ENCODE measurements at places on chromosomes 6 and 20. TPM values are rescaled to one million over a fixed set of nuclear protein-coding genes. Genes with fewer than 3 reads are reported as not detected.

- DNase-seq = no peak
Measured at GRCh38 chr6:40042232-40042631, 108.0 kb upstream of the MOCS1 start.

Gene LINC00237
- not detected for total RNA-seq

Gene PLA2G7
- 10.6 TPM for total RNA-seq

Gene VSX1
- total RNA-seq = not detected

Gene KCNG1
- total RNA-seq = 77.5 TPM

All from NCI-H460 (cell line).